ENCODE measurements at places on chromosomes 16 and 17.

GRCh38 chr17:903691-904481 lies 75.7 kb downstream of the NXN start:
- DNase-seq, result no peak

DNA sequence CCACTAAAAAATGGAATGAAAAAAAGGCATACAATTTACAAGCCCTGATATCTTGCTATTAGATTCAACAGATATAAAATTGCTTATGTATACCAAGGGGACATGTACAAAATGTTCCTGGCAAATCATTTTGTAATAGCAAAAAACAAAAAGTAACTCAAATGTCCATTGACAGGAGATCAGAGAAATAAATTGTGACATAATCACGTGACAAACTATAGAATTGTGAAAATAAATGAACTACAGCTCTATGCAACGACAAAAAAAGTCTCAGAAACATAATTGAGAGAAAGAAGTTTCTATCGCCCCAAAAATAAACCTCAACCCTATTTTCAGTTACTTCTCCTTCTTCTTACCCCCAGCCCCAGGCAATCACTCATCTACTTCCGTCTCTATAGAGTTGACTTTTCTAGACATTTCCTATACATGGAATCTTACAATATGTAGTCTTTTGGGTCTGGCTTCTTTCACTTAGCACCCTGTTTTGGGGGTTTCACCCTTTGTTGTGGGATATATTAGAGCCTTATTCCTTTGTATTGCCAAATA lies 12.1 kb upstream of the ACE start:
- no peak for DNase-seq

- no peak for DNase-seq
Measured at GRCh38 chr17:57433452-57433851, 177.1 kb downstream of the MSI2 start.

DNA sequence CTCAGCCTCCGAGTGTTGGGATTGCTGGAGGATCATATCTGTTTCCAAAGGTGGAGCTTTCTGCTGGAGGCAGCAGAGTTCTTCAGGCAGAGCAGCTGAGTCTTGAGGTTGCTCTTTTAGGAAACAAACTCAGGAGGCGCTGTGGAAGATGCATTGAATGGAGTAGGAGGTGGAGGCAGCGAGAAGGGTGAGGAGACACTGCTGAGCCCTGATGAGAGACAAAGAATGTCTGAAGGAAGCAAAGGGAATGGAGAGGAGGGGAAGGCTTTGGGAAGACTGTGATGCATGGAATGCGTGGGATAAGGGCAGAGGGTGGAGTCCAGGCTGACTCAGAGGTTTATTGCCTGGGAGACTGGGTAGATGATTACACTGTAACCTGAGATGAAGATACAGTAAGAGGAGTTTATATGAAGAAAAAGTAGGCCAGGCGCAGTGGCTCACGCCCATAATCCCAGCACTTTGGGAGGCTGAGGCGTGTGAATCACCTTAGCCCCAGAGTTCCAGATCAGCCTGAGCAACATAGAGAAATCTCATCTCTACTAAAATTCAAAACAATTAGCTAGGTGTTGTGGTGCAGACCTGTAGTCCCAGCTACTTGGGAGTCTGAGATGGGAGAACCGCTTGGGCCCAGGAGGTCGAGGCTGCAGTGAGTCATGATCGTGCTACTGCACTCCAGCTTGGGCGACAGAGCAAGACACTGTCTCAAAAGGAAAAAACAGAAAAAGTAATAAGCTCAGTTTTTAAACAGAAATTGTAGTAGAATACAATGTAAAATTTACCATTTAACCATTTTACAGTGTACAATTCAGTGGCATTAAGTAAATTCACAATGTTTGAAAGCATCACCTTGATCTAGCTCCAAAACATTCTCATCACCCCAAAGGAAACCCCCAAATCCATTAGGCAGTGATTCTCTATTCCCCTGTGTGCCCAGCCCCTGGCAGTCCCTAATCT lies 17.8 kb upstream of the TMEM219 start:
- DNase-seq, result no peak

- no peak for DNase-seq
Measured at GRCh38 chr17:78146881-78147280, 696 bp downstream of the C17orf99 start.

DNA sequence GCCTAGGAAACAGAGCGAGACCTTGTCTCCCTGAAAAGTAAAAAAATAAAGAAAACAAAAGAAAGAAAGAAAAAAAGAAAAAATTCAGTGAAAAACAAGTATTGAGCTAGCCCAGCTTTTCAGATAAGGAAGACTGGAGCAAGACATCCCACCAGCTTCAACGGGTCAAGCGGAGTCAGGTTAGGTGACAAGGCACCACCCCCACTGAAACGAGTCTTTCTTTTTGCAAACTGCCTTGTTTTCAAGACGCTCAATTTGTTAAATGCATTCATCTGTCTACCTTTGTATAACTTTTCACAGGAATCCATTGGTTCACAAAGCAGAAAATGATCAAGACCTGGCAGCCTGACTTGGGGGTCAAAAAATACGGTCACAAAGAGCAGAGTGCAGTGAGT lies 10.7 kb upstream of the AXIN2 start:
- DNase-seq, result no peak

DNA sequence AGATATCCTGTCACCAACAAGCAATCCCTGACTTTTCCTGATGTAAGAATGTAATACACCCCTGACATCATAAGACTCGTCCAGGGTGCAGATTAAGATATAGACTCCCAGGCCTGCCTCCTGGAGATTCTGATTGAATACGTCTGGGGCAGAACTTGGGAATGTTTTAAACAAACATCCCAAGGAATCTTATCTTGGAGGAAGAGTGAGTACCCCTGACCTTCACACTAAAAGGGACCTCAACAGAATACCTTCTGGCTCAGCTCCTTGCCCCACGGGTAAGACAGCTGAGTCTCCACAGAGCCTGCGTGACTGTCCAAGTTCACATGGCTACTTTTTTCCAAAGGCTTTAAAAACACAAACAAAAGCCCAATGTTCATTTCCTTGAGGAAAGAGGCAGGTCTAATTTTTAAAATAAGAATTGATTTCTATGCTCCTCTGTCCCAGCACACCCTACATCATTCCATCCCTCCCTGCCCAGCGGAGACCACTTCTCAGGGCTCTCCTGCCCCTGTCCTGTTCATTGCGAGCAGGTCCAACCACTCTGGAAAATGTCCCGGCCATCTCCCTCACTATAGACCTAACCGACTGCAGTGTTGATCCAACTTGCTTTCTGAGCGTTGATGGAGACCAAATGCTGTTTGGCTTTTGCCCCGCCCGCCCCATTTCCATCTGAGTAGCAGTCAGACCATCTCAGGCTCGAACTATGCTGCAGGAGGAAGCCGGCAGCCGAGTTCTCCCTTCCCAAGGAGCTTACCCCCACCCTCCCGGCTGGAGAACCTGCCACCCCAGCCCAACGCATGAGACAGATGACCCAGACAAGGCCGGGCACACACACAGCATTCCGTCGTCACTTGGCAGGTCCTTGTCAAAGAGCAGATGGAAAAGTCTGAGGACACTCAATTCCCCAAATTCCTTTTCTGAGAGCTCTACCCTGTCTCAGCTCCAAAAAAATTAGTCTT lies 44.1 kb upstream of the MYH10 start:
- DNase-seq, result no peak

DNA sequence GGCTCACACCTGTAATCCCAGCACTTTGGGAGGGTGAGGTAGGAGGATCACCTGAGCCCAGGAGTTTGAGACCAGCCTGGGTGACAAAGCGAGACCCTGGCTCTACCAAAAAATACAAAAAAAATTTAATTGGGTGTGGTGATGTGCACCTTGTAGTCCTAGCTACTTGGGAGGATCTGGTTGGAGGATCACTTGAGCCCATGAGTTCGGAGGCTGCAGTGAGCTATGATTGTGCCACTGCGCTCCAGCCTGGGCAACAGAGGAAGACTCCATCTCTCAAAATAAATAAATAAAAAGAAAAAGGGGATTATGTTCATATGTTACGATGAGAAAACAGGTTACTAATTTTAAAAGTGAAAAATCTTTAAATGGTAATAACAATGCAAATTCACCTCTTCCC lies 996 bp downstream of the MLKL start:
- DNase-seq, result no peak

- no peak for DNase-seq
Measured at GRCh38 chr17:60249290-60249826, 99.6 kb downstream of the CA4 start.

DNA sequence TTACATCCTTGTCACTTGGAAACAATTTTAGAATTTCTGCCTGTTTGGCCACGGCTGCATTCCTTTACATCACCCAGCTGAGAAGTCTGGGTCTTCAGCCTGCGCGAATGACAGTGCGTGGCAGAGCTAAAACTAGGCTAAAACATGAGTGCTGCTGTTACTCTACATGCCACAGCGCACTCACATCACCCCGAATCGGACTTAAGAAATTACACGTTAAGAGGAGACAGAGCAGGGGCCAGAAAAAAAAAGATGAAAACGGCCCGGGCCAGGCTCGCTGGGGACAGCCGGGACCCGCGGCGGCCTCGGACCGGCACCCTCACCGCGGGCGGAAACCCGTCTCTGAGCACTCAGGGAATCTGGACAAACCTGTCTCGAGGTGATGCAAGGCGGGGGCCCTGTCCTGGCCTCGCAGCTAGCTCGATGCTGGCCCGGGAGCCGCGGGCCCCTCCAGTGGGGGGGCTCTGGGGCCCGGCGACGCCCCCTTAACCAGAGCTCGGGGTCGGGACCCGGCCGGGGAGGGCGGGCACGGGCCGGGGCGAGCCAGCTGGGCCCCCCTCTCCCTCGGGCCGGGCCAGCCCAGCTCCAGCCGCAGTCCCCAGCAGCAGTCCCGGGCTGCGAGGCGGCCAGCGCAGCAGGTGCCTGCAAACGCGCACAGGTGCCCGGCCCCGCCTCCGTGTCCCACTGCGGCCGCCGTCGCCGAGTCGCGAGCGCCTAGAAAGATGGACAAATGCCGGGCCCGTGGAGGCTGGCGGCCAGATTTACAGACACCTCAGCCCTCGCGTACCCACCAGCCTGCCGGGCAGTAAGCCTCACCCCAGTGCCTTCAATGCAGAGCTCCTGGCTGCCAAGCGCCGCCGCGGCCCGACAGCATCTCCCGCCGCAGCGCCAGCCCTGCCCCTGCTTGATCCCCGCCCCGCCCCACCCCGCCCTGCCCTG lies at the start of gene AKTIP:
Gene AKTIP, minus strand, starts transcription at position 879 of the 939 bp plus-strand sequence. CDS start 2,950 bp downstream, outside the sequence.
- no peak for DNase-seq

DNA sequence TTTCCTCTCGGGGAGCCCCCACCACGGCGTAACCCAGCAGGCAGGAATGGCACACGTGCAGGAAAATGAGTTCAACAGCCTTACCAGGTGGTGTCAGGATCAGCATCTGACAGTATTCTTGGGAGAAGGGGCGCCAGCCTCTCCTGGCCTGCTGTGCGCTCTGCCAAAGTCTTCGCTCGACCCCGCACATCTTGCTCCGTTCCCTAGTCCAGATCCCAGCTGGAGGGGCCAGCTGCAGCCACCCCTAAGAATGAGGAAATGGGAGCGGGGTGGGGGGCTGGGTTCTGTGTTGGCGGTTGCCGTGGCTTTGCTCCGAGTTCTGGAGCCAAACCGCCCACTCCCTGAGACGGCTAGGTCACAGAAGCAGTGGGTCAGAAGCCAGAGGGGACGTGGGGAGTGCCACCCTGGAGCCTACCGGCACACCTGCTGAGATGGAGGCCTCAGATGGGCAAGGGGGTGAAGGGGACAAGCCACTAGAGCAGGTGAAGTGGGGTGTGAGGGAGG lies at the start of gene CHCT1:
Gene CHCT1, plus strand, starts transcription at position 328 of the 504 bp plus-strand sequence. Its CDS starts 104 bp downstream, at position 432.
- no peak for DNase-seq

DNA sequence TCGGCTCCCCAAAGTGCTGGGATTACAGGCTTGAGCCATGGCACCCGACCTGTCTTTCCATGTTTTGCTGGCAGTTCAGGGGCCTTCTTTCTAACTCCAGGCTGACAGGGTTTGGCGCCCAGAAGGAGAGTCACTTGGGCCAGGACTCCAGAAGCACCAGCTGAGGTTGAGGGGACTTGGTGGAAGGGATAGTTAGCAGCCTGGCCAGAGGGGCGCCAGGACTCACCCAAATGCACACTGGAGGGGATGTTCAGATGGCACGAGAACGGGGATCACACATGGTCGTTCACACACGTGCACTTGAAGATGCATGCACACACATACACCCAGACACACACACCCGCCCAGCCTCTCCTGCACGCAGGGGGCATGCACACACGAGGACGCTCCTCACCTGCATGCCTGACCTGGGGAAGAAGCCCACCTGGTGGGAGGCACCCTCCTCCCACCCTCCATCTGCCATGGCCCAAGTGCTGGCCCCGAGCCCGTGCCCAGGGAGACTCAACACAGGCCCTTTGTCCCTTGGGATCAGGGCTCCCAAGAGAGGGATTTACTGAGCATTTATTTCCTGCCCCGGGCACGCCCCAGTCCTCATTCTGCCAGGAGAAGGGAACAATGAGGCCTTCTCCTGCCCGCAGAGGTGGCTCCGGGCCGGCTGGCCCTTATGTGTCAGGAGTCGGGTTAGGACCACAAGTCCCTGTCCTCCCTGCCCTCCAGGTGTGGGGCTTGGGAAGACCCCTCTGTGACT lies 2.3 kb upstream of the PRSS21 start:
- DNase-seq, result no peak

DNA sequence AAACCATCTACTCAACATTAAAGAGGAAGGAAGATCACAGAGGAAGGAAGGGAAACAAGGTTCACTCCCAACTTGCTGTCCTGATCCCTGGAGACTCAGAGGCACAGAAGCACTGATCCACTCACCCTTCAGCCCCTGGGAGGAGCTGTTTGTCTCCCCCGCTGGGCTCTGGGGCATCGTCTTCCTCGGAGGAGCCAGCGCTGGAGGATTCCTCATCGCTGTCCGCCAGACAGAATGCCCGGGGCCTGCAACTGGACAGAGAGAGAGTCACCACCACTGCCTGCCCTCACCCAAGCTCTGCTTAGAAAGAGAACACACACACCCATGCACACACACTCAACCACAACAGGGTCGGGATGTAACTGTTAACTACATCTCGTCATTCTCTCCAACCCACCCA lies 24.8 kb upstream of the ERN1 start:
- DNase-seq, result no peak

GRCh38 chr17:77887110-77887463 lies 71.4 kb upstream of the TNRC6C start:
- DNase-seq, result no peak

DNA sequence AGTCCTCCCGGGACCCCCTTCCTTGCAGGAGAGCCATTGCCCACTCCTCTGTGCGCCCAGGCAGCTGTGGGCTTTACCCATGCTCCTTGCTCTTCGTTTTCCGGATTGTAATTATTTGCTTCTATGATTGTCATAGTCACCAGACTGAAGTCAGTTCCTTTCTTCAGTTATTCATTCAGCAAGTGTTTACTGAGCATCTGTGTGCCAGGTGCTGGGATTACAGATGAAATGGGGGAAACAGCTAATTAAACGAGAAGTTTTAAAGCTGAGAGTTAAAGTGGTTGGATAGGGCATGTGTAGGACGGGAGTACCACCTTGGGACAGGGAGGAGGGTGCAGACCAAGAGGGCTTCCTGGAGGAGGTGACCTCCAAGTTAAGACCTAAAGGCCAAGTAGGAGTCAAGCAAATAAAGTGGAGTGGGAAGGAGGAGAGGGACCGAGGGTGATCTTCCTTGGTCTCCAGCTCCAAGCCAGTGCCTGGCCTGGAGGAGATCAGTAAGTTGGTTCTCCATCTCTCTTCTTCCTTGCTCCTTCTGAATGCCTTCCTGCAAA lies 126.6 kb downstream of the OR1D5 start:
- no peak for DNase-seq

GRCh38 chr17:19244357-19244756 lies 7.2 kb downstream of the EPN2 start:
- no peak for DNase-seq

Measured in forelimb muscle (tissue), 1 donor.